Dermis microvascular lymphatic vessel endothelial cell (primary cell): ENCODE measurements at places on chromosomes 13 and 19. TPM values are rescaled to one million over a fixed set of nuclear protein-coding genes. Genes with fewer than 3 reads are reported as not detected.

- no peak for DNase-seq
These were observed 366.4 kb upstream of the SPRY2 start for GRCh38 chr13:80707000-80707983.

- DNase-seq, result no peak
These were observed 171.6 kb upstream of the IPO5 start for GRCh38 chr13:97781891-97782305.

DNA sequence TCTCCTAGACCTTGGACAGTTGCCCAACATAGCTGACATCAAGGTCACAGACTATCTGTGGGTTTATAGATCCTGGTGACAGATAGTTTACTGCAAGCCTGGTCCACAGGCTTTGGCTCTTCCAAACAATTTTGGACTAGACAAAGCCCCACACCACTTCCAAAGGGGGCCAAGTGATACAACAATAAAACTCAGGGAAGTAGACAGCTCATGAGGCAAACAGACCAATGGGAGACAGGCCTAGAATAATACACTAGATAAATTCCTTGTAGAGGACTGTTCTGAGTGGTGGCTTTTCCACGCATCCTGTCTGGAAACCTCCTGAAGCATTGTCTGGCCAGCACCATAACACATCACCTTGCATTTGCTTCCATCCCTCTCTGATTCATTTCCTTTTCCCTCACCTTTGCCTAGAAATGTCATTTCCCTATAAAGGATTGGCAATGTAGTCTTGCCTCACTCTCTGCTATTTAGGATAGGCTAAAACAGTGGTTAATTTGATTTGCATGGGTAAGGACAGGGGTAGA lies 284.2 kb downstream of the POU4F1 start:
- DNase-seq, result peak; percentile 81

The TNFSF11 gene
- not detected in 2 replicates for total RNA-seq

The FAM124A gene
- total RNA-seq, result 4.6 and 7.7 TPM in 2 replicates

DNA sequence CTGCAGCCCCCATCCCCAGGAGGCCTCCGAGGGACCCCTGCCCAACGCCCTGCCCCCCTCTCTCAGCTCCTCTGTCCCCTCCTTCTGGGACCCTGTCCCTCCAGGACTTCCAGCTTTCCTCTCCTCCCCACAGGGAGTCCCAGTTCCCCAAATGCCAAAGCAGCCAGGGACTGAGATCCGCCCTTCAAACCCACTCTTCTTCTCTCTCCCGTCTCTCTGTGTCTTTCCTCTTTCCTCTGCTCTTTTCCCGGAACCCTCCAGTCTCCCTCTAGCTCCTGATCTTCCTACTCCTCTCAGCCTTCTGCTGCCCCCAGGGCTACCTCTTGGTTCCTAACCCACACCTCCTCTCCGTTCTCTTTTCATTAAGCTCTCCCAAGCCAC lies 377 bp downstream of the CA11 start:
- no peak for DNase-seq

DNA sequence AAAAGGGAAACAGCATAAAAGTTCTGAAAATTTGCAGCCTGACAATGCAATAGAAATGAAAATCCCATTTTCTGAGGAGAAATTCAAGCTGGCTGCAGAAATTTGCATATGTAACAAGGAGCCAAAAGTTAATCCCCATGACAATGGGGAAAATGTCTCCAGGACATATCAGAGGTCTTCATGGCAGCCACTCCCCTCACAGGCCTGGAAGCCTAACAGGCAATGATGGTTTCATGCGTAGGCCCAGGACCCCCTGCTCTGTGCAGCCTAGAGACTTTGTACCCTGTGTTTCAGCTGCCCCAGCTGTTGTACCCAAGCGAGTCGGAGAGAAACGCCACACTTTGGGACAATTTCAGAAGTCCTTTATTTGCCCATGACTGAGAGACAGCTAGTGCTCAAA lies 701.3 kb upstream of the KLHL1 start:
- no peak for DNase-seq

- DNase-seq, result no peak
These were observed 117.6 kb upstream of the MRI1 start for GRCh38 chr19:13646758-13647157.

The GAPDHS gene
- not detected in 2 replicates for total RNA-seq

DNA sequence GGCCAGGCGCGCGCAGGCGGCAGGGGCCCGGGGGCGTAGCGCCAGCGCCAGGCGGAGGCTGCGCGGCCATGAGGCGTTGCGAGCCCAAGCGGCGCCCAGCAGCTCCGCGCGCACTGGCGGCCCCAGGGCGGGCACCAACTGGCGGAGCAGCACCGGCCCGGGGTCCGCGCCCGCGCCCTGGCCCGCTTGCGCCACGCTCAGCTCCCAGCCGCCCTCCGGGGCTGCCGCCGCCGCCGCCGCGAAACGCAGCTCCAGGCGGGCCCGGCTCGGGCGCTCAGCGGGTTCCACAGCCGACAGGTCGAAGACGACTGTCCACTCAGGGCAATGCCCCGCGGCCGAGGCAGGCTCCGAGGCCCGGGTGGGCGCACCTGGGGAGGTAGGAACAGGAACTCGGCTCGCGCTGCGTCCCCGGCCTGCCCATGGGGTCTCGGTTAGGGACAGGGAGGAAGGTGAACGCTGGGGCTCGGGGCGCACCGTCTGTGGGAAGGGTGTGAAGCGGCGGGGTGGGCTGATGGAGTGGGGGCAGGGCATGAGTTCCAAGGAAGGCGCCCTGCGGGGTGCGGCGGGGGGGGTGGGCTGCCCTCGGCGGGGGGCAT lies 26.8 kb downstream of the CERS1 start:
- no peak for DNase-seq

- DNase-seq, result no peak
These were observed 89.4 kb downstream of the KCTD12 start for GRCh38 chr13:76796851-76797250.

DNA sequence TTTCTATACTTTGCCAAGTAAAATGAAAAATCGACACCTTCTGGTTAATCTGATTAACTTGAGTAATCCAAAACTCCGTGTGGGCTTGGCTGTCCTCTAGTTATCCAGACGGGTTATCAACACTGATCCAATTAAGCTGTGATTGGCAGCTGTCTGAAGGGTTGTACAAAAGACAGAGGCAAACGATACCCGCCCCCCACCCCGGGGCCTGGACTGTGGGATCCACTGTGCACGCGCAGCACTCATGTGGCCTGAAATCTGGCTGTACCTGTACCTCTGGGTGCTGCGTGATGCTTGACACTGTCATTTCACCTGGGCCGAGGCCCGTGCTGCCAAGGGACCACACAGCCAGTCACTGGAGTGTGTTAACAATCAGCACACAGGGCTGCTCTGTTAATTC lies 53.5 kb downstream of the COL4A2 start:
- DNase-seq, result no peak

The ZNF563 gene
- 1.9 and 2.5 TPM in 2 replicates for total RNA-seq

The CCDC70 gene
- total RNA-seq, result not detected in 2 replicates

- DNase-seq, result no peak
These were observed 452 bp upstream of the PPM1N start for GRCh38 chr19:45497791-45498190.

The SPIB gene
- not detected in 2 replicates for total RNA-seq

- DNase-seq, result no peak
These were observed 30.7 kb upstream of the IL17D start for GRCh38 chr13:20672772-20673171.

GRCh38 chr13:67943116-67943515 lies 713.0 kb upstream of the PCDH9 start:
- no peak for DNase-seq

The CGB8 gene
- total RNA-seq, result not detected in 2 replicates

- DNase-seq, result no peak
These were observed 9.3 kb downstream of the CD177 start for GRCh38 chr19:43362745-43363144.

The CYP4F2 gene
- not detected in 2 replicates for total RNA-seq

The LHB gene
- total RNA-seq, result 0.89 TPM in 1 of 2 replicates, not detected in the other

DNA sequence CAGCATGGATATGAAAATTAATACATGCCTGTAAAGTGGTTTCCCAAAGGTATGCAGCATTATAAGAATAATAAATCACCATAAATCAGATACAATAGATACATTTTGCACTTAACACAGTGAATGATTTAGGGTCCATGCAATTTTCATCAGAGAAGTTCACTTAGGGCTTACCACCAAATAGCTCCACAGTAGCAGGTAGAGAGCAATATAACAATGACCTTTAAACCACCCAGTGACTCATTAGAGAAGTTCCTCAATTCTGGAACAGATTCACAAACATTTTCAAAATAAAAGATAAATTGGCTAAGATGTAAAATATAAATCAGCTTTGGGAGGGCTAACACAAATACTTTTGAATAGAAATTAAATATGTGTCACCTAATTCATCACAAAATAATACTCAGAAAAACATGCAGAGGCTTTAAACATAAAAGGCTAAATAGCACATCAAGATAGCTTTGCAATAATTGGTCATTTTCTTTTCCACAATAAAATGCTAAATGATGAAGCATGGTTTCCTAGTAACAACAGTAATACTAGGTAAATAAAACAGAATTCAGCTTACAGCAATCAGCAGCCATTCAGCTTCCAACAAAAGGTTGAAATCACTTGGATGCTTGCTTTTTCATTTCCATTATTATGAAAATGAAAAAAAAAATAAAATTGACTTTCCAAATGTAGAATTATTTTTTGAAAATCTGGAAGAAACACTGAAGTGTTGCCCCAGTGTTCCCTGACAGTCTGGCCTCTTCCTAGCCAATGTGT lies 84.3 kb upstream of the NBEA start:
- DNase-seq, result no peak

DNA sequence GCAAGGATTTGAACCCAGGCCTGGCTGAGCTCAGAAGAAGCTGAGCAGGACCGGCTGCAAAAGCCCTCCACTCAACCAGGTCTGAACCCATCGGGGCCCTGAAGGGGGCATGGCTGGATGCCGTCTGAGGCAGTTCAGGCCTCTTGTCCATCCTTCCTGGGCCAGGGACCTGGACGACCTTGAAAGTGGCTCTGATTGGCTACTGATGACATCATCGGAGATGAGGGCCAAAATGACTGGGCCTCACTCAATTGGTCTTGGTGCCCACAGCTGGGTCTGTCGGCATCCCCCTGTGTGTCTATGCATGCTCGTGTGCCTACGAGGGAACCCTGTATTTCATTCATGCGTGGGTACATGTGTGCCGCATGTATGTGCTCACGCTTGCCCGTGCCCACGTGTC lies 71.8 kb downstream of the PTPRS start:
- DNase-seq, result no peak

GRCh38 chr13:23547000-23547590 lies 23.1 kb upstream of the TNFRSF19 start:
- no peak for DNase-seq

- no peak for DNase-seq
These were observed 2.1 kb upstream of the GRTP1 start for GRCh38 chr13:113365971-113366588.

The KLK15 gene
- not detected in 2 replicates for total RNA-seq

GRCh38 chr13:95246292-95247082 lies 54.8 kb downstream of the ABCC4 start:
- DNase-seq, result no peak

GRCh38 chr19:31943191-31943661 lies 402.2 kb upstream of the ZNF507 start:
- no peak for DNase-seq

DNA sequence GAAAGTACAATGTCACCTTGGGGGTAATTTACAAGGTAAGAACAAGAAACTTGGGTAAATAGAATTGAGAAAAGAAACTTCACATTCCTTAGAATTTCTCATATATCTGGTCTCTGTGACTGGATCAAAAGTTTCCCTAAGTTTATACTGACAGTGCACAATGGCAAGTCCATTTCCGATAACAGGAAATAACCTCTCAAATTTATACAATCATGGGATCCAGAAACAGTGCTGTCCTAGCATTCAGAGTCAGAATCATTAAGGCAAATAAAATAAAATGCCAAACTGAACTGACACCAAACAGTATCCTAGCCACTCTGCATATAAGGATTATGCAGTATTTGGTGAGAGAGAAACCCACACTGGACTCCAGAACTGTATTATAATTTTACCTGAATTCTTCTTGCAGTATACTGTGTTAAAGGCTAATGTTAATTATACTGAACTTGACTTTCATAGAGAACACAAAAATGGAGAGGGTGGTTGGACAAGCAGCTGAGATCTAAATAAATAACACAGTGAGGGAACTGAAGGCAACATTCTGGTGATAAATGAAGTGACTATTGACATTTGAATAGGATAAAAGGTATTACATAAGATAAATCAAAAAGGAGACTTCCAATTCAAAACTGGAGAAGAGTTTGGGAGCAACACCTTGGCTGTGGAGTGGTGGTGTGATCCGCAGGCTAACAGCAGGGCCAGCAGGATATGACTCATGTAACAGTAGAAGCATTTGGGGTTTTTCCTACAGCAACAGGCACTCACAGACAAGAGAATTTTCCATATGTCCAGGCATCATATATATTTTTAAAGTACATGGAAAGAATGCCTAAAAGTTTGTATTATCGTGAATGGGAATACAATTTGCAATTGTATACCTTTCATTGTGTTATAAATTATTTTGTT lies 932.5 kb upstream of the MIR17HG start:
- peak; percentile 94 for DNase-seq

The PDS5B gene
- total RNA-seq, result 17.1 and 20.4 TPM in 2 replicates

DNA sequence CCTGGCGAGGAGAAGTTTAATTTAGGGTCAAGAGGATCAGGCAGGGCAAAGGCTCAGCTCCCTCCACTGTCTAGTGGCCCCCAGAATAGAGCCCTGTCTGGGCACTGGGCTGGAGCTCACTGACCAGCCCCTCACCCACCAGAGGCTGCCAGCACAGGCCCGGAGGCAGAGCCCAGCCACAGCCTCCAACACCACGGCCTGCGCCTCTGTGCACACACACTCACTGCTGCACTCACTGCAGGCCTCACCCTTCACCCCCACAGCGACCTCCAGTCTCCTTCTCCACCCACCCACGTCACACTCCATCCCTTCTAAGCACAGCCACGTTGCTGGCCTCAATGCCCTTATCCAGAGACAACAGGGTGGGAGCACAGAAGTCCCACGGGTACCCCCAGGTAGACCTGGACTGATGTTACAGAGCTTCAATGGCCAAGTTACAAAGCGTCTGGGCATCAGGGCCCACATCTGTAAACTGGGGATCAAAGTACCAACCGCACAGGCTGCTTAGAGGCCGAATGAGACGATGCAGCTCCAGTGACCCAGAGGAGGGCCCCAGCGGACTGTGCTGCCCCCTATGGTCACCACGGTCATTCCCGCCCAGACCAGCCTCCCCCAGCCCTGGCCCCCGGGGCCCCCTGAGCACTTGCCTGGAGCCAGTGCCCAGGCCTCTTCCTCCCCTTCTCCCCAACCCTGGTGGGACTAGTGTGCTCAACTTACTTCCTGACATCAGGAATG lies 4.5 kb upstream of the PRKD2 start:
- DNase-seq, result no peak

The ATP12A gene
- not detected in 2 replicates for total RNA-seq

- no peak for DNase-seq
These were observed 63.9 kb downstream of the LHFPL6 start for GRCh38 chr13:39538816-39539790.

The UCHL3 gene
- 32.1 and 44.8 TPM in 2 replicates for total RNA-seq

DNA sequence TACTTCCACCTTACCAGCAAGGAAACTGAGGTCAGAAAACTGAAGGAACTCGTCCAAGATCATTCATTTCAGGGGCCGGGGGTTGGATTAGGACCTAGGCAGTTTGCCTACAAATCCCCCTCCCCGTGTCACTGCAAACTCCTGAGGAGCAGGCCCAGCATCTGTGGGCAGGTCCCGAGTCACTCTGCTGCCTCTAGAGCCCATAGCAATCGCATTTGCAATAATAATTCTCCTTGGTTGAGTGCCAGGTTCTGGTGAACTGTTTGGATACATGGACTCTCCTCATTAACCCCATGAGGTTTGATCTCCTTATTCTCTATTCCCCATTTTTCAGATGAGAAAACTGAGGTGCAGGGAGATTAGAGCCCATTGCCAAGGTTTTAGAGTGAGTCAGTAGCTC lies 903 bp downstream of the PIN1 start:
- DNase-seq, result no peak
